ENCODE measurements at places on chromosomes 3 and 15.

- DNase-seq = no peak
Observed at GRCh38 chr3:72951259-72951722, 45.3 kb upstream of the PPP4R2 start.

DNA sequence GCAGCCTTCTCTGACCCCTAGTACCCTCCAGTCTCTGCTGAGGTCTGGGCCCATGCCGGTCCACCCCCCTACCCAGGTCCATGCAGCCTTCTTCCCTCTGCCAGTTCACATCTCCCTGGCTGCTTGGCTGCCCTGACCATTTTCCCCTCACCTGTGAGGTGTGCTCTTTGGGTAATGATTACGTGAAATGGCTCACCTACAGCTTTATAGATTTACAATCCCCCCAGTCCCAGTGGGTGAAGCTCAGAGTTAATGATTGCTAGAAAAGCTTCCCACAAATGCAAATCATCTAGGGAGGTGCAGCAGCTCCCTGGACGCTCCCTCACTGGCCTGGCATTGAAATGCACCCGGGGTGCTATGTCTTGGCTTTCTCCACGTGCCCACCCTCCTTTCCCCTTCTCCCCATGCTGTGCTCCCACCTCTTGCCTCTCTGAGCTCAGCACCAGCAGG, 18.7 kb downstream of the PAQR5 start:
- no peak for DNase-seq

GRCh38 chr3:65561617-65562016, 477.1 kb downstream of the MAGI1 start:
- DNase-seq = no peak

- DNase-seq = no peak
Observed at GRCh38 chr3:100096866-100097265, 17.4 kb downstream of the FILIP1L start.

- no peak for DNase-seq
Observed at GRCh38 chr15:32715276-32715675, 2.5 kb upstream of the GREM1 start.

DNA sequence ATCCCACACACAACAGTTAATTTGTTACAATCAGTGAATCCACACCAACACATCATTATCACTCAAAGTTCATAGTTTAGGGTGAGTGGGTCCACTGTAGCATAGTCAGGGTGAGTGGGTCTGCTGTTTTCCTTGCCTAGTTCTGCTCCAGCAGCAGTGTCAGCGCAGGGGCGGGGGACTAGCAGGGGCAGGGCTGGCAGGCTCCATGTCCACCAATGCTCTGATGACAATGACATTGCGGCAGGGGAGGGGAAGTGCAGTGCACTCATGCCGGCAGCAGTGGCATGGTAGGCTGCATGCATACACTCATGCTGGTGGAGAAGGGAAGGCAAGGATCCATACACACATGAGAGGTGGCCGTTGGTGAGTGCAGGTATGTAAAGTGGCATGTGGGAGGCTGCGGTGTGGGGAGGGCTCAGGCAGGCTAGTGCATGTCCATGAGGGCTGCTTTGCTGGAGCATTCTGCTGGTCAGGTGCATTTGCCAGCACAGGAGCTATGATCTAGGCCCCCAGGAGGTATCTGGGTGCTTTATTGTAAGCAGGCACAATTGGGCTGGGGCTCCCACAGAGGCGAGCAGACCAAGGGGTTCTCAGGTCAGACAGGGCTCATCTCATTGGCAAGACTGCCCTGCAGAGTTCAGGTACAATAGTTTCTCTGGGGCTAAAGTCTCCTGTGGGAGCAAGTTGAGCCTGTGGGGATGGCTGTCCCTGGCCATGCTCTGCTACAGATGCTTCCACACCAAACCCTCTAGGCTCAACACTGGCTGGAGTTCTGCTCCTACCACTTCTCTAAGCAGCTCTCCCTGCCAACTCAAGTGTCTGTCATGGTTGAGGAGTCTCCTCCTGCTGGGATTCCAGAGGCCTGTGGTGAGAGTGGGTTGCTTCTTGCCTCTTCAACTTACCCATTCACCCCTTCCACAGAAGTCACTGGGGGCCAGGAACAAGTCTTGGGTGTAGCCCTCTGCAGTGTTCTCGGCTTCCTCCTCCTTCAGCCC, 81.3 kb downstream of the KCNAB1 start:
- DNase-seq = no peak

- no peak for DNase-seq
Observed at GRCh38 chr15:78148392-78149067, 632 bp upstream of the IDH3A start.

Data from CD8-positive, alpha-beta T cell (primary cell).